Fibroblast of skin of left quadriceps (primary cell): ENCODE measurements at places on chromosomes 1 and 21.

GRCh38 chr1:39395357-39395831, 96.0 kb upstream of the BMP8A start:
- DNase-seq = peak; percentile 85

DNA sequence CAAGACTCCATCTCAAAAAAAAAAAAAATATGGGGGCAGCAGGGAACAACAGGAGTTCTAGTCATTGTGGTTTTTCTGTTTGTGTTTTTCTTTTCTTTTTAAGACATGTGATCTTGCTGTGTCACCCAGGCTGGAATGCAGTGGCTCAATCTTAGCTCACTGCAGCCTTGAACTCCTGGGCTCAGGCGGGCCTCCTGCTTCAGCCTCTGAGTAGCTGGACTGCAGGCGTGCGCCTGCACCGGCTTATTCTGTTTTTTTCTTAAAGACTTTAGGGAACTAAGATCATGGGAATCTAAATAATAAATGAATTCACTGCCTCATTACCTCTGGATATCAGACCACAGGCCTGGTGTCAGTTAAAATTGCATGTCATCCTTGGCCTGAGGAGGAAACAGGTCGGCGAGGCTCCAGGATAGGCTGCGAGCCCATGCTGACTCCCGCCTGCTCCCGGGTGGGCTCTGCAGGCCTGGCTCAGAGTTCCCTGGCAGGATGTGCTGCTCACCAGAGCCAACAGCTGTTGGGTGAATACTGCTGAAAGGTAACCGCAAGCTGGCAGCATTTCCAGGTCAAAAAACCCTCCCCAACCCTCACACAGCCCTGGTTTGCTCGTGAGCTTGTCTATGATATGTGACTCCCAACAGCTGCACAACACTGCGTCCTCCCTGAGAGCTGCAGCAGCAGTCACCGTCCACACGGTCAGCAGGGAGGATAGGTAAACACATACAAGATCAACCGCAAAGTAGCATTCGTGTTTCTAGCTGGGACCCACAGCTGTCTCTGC, 58.1 kb downstream of the SCCPDH start:
- peak; percentile 44 for DNase-seq

DNA sequence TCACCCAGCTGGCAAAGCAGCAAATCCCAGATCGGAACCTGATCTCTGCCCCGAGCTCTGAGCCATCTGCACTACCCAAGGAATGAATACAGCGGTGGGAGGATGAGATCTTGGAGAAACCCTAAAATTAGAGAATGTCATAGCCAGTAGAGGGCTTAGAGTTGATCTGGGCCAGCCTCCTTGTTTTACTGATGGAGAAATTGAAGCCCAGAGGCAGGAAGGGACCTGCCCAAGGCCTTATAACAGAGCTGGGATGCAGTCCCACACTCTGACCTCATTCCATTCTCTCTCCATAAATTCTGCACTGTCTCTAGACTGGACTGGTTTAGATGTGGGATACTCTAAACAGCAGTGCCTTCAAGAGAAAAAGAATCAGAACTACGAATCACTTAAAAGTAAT, 4.8 kb upstream of the SFN start:
- DNase-seq = no peak

DNA sequence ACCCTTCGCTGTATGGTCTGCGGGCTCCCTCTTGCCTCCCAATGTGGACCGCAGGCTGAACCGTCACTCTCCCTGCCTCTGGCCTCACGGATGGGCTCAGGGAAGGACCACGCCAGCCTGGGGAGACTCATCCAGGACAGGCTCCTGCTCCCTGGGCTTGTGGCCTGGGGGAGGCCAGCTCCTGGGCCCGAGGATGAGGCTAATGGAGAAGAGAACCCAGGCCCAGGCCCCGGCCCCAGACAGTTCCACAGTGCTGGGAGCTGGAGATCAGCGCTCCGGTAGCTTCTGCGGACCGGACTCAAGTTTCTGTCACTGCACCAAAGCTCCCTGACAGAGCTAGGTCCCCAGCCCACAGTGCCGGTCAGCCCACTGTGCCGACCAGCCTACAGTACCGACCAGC, 13.4 kb upstream of the PLEKHG5 start:
- no peak for DNase-seq

GRCh38 chr1:181221078-181221477, 132.6 kb downstream of the IER5 start:
- no peak for DNase-seq

GRCh38 chr1:209911746-209912145, 26.3 kb upstream of the SYT14 start:
- DNase-seq = no peak

DNA sequence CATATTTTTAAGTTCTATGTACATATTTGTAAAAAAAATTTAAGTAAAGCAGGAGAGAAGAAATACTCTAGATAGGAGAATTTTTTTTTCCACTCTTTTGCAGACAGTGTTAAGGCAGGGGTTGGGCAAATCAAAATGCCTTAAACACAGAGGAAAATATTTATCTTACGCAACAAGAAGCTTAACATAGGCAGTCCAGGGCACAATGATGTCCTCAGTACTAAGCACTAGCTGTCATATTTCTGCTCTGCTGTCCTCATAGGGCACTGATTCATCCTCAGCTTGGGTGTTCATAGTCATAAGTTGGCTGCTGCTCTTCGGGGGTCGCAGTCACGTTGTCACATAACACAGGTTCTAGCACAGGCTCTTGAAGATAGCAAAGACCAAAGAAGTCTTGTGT, 247.4 kb downstream of the PTBP2 start:
- DNase-seq = no peak

DNA sequence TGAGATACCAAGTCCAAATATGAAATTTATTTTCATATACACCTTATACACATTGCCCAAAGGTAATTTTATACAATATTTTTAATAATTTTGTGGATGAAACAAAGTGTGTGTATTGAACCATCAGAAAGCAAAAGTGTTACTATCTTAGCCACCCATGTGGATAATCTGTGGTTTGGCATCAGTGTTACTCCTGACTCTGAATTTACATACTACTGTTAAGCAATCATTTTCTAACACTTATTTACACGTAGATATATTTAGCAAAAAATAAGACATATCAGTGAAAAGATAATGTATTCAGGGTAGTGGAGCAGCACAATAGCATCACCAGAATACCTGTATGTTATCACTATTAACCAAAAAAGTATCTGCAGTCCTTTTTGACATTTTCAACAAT, 23.8 kb downstream of the DENND2D start:
- no peak for DNase-seq

GRCh38 chr1:167863921-167864279, 50.0 kb downstream of the ADCY10 start:
- DNase-seq = no peak

- no peak for DNase-seq
Observed at GRCh38 chr1:211653959-211654496, 21.4 kb downstream of the NEK2 start.

- DNase-seq = no peak
Observed at GRCh38 chr1:157819896-157820295, at the start of gene FCRL1. FCRL1 (minus strand) TSS chr1:157820120; CDS start chr1:157820037, 83 bp downstream.

GRCh38 chr1:7592120-7592798, 178.8 kb upstream of the VAMP3 start:
- DNase-seq = no peak

GRCh38 chr1:175134500-175134899, 58.1 kb downstream of the KIAA0040 start:
- DNase-seq = no peak

DNA sequence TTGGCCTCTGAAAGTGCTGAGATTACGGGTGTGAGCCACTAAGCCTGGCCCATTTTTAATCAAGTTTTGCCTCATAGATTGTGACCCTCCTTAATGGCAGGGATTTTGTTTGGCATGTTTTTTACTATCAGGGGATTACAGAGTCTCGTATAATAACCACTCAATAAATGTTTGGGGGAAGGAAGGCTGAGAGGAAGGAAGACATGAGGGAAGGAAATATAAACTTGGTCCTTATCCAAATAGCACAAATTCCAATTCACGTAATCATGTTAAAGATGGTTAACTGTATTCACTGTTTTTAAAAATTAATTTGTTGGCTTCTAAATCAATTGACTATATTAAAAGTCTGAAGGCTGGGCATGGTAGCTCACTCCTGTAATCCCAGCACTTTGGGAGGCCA, 30.9 kb upstream of the SERTAD4 start:
- no peak for DNase-seq

DNA sequence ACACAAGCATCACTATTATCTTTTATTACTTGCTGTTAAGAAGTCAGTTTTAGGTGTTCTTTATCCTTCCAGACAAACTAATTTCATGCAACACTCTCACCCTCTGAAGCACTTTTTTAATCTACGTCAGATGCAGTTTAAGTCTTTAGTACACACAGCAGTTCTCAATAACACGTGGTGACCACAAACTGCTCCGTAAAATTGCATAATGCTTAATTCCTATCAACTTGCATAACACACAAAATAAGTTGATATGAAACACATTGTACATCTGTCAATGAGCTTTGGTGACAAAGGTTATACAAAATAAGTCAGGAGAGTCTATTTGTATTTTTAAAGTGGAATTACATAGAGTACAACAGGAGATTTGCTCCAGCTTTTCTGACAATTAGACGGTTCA, 140.9 kb upstream of the ETS2 start:
- DNase-seq = peak; percentile 71

GRCh38 chr1:246320286-246320685, 186.8 kb downstream of the SMYD3 start:
- DNase-seq = no peak

DNA sequence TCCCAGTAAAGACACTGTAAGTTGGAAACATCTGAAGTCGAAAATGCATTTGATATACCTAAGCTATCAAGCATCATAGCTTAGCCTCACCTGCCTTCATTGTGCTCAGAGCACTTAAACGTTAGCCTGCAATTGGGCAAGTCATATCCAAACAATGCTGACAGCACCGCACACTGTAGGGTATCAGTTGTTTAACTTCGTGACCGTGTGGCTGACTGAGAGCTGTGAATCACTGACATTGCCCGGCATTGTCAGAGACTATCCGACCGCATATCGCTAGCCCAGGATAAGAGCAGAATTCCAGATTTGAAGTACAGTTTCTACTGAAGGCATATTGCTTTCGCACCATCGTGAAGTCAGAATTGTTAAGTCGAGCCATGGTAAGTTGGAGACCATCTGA, 41.5 kb downstream of the GALNT2 start:
- no peak for DNase-seq

GRCh38 chr1:183212870-183213269, 26.8 kb downstream of the LAMC2 start:
- no peak for DNase-seq

DNA sequence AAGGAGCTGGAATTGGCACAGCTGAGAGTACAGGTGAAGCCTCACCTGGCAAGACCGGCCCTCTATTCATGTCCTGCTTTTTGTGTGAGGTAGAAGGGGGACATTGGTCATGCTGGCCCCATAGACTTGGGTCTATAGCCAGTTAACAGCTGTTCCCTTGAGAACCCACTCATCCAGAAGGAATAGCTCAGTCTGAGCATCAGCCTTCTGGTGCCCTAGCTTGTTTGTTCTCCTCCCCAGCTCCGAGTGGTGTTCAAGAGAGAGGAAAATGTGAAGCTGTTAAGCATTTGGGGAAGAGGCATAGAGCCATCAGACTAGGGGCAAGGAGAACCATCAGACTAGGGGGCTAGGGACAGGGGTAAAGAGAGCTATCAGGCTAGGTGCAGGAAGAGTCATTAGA, 290.9 kb downstream of the SIPA1L2 start:
- no peak for DNase-seq

- DNase-seq = no peak
Observed at GRCh38 chr1:209302779-209303568, 280.5 kb upstream of the CAMK1G start.

GRCh38 chr1:156808186-156809030, 8.2 kb downstream of the SH2D2A start:
- DNase-seq = no peak

DNA sequence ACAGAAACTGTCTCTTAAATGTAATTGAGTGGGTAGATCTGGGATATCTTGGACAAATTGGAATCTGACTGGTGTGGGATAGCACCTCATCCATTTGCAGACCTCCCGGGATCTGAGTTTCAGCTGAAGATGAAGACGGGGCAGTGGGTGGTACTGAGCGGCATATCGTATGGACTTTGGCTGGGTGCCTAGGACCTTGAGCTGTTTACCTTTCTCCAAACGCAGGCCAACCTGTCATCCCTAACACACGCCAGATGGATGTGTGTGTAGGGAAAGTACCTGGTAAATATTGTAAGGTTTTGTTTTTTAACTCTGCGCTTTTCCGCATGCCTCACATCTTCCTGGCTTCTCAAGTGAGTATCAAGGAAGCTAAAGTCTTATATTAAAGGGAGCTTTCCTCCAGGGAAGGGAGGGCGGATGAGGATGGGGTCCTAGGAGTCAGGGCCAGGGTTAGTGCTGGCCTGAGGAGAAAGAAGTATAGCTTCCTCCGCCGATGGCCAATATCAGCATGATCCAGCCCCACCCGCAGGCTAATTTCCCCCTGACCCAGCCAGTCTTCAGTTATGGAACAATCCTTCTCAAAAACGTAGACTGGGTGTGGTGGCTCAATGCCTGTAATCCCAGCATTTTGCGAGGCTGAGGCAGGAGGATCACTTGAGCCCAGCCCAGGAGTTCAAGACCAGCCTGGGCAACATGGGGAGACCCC, 26.2 kb downstream of the ATP8B2 start:
- no peak for DNase-seq

DNA sequence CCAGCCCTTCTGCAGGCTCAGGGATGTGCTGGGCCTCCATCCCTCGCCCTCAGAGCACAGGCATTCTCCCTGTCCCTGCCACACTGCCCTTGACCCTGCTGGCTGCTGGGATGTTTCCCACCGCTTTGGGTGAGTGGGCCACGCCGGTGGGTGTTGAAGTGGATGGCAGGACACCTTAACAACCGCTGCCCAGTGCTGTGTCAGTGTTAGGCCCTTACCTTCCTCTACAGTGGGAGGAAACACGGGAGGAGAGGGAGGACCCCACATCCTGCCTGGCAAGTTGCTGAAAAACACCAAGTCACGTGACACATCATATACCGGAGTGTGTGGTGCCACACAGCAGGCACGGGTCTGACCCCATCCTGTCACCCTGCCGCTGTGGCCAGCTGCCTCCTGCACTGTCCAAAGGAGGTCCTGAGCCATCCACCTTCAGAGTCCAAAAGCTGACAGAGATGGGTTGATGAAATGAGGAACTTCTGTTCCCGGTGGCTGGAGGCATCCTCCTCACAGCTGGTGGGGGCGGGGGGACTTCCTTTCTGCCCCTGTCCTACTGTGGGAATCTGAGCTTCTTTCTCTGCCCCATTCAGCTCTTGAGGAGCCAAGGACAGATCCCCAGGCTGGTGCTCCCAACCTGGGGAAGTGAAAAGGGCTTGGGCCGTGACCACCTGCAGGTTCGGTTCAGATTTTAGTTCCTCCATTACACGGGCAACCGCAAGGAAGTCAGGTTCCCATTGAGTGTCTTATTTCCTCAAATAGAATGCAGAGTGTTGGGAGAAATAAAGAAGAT, 3.2 kb upstream of the THEMIS2 start:
- DNase-seq = no peak
